ENCODE measurements at places on chromosomes 6 and 20.

GRCh38 chr6:45419571-45420082 is 41.9 kb upstream of the SUPT3H start:
- DNase-seq: peak; percentile 83

DNA sequence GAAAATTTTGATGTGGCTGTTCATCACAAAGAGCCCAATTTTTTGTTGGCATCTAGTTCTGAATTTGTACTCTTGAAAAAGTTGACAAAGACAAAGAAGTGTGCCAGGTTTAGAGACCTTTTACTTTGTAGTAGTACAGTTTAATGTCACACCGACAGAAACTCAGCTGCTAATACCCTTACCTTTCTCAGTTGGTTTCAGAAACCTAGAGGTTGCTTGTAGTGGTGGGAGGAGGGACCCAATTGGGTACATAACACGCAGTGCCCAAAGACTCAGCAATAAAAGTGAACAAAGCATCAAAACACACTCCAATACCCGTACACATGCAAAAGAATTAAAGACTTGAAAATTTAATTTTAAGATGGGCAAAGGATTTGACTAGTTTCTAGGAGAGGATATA is 203.7 kb downstream of the CDKAL1 start:
- no peak for DNase-seq

GRCh38 chr6:63844287-63844686 is 208.7 kb downstream of the PHF3 start:
- DNase-seq: no peak

DNA sequence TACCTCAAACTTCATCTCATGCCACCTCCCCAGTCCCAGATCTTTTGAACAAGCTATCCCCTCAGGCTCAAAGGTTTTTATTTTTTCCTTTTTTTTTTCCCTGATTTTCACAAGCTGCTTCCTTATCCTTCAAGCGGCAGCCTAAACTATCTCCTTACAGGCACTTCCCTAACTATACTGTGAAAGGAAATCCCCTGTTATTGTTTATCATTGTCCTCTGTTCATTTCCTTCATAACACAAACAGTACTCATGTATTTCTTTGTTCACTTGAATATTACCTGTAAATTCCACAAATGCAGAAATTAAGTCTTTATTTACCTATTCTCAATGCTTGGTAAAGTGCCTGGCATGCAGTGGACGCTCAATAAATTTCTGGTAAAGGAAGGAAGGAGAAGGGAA is 48.9 kb downstream of the ME1 start:
- no peak for DNase-seq

- DNase-seq: no peak
Measured at GRCh38 chr6:35071347-35071994, 69.7 kb downstream of the TCP11 start.

- DNase-seq: no peak
Measured at GRCh38 chr6:163757520-163757919, 343.0 kb downstream of the QKI start.

DNA sequence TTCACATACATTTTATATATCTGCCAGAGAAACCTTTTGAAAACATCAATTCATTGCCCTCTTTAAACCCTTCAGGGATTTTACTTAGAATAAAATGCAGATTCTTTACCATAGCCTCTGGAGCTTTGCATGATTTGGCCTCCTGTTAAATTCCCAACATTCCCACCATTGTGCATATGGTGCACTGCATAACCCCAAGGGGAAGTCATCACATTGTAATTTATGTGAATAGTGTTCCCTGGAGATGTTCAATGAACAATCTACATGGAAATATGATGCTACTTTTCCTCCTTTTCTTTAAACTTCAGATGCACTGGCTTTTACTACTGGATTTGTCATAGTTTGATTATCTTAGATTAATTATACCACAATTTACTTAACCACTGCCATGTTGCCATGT is 94.7 kb downstream of the PHF3 start:
- no peak for DNase-seq

DNA sequence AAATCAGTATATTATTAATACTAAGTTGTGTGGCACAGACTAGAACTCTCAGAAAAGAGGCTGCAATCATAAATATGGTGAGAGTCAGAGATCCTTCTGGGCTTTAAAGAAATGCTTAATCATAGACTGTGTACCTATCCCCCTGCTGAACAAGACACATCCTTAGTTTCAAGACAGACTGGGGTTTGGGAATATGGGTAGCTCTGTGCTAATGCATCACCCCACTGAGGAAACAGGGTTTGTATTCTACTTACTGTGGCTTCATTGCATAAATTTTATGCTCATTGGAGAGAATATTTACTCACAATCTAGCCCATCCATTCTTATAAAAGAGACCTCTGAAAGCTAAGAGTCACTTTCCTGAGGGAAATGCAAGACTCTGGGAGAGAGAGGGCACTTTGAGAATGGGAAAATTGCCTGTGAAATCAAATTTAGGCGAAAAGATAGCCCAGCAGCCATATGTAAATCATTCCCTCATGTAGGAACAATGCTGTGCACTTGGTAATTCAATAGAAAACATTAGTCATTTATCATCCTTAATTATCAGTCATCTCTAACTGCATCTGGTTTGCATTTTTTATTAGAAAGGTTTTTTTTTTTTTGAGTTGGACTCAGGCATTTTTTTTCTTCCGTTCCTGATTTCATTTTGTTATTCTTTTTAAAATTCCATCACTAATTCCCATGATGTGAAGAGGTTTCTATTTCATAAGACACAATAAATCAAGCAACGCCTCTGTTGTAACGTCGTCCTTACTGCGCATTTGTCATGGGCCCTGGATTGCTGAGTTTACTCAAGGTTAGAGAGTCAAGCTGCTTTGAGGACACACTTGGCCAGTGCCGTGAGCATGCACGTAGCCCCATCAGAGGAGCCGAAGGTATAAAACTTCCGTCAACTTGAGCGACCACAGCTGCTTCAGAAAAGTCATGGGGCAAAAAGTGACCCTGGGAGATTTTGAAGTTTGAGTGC is 91.8 kb downstream of the TRMT11 start:
- DNase-seq: no peak

GRCh38 chr20:37755665-37756064 is 61.8 kb downstream of the CTNNBL1 start:
- DNase-seq: peak; percentile 13

DNA sequence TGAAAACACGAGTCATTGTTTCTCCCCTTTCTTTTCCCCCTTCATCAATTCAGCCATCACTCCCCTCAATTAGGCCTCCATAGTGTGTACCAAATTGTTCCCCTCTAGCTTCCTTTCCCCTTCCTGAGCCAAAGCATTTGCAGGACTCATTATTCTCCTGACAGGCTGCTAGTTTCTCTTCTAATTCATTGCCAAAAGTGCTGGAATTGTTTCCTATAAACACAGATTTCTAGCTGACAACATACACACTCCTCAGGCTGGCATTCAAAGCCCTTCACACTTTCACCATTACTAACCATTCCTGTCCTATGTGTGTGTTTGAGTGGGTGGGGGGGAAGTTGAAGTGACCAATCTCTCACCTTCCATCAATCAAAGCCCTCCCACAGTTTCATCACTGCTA is 444.2 kb upstream of the OPRM1 start:
- DNase-seq: no peak

- no peak for DNase-seq
Measured at GRCh38 chr20:40883097-40883496, 145.5 kb upstream of the TOP1 start.

DNA sequence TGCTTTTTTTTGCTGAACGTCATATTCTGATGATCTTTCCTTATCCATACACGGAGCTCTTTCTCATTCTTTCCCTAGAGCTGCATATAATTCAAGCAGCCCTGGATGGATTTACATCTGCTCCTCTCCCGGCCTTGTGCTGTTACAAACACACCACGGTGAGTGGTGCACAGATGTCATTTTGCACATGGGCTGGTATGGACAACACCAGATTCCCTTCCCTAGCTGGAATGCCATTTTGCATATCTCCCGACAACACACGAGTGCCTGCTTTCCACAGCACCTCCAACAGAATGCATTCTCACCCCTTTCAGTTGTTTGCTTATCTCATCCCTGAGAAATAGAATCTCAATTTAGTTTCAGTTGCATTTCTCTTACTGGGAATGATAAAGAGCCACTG is 69.5 kb upstream of the AFDN start:
- DNase-seq: no peak

GRCh38 chr20:1891263-1892118 is 3.7 kb upstream of the SIRPA start:
- no peak for DNase-seq

- no peak for DNase-seq
Measured at GRCh38 chr6:111812060-111813038, 60.9 kb downstream of the FYN start.

DNA sequence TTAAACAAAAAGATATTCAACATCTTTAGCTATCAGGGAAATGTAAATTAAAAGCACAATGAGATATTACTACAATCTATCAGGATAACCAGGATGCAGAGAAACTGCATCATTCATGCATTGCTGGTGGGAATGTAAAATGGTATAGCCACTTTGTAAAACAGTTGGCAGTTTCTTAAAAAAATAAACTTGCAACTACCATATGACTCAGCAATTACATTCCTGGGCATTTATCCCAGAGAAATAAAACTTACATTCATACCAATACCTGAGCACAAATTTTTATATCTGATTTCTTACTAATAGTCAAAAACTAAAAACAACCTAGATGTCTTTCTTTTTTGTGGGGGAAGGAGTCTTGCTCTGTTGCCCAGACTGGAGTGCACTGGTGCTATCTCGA is 190.3 kb upstream of the TAB2 start:
- no peak for DNase-seq

- DNase-seq: no peak
Measured at GRCh38 chr6:146364816-146365594, 178.6 kb upstream of the RAB32 start.
